Stimulated activated naive B cell treated with anti-CD40 and anti-IgM and Interleukin-4, amounts not matched to agents 10 μg/mL and 1 μg/mL and 100 μg/mL, for 72 hours (primary cell): ENCODE measurements at places on chromosomes 7 and 10.

GRCh38 chr7:99992330-99993038 lies 16.7 kb upstream of the AZGP1 start:
- DNase-seq = no peak

DNA sequence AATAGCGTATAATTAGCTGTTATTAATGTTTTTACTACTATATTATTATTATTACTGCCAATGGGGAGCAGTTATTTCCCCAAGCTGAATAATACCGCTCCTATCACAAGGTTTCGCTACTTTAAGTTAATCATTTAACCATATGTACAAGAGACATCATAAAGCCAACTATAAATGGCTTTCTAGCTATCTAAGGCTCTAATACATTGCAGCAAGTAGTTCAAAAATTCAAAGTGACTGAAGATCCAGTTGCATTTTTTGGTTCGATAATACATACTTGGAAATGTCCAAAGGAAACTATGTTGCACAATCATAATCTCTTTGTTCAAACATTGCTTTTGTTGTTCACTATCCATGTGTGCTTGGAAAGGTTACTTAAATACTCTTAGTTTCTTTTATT lies 952.0 kb upstream of the MBL2 start:
- DNase-seq = no peak

GRCh38 chr10:3976718-3977117 lies 191.7 kb upstream of the KLF6 start:
- DNase-seq = no peak

GRCh38 chr10:32744321-32744720 lies 213.7 kb downstream of the ITGB1 start:
- DNase-seq = no peak

DNA sequence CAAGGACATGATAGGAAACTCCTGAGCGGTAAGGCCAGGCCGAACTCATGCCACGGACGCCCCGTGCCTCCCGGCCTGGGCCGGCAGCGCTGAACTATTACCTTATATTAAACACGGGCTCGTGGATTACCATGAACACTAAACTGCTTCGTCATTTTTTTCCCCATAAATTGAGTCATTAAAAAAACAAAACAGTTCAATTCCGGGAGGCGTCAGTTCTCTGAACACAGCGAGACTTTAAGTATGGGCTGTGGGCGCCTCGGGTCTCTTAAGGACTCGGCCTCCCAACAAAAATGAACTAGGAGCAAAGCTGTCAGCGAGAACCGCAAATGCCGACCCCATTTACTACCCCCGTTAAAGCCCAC lies 519 bp downstream of the PITRM1 start:
- DNase-seq = no peak

DNA sequence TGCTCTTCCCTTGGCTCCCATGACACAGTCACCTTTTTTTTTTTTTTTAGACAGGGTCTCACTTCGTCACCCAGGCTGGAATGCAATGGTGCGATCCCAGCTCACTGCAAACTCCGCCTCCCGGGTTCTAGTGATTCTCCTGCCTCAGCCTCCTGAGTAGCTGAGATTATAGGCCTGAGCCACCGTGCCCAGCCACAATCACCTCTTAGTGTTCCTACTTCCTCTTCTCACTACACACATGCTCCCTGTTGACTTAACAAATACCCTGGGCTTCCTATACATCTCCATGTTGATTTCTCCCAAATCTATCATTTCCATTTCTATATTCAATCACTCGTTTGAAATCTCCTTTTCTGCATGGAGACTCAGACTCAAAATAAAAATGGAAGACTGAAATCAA lies 91.7 kb downstream of the CUBN start:
- no peak for DNase-seq

DNA sequence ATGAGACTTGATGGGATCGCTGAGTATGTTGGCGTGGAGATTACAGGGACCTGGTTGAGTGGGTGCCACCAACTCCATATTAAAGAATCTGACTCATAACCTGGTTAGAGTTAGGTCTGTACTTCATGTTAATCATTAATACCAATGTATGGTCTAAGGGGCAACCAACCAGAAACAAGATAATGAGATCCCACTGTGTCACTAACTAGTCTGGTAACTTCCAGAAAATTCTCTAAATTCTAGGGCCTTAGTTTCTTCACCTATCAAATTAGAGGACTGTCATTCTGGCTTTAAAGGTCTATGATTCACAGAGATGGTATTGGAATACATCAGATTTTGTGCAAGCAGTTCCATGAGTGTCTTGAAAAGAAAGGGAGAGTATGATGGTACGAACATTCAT lies 102.2 kb downstream of the SNX10 start:
- no peak for DNase-seq

DNA sequence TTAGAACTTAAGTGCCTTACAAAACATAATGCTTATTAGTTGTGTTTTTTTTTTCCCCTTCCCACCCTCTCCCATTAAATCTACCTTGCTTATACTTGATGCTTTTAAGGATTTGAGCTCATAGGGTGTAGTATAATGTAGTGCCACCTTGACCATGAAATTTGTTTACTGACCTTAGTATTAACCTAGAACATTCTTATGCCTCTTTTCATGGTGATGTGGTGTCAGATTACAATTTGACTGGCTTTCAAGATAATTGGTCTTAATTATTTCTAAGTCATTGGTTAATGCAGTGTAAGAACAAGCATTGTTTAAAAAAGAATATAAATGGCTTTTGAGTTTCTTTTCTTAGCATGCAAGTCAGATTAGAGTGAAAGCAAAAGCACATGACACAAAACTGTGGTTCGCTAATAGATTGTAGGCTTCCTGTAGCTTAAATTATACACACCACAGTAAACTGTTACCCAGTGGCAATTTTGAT lies 61.8 kb downstream of the ADD3 start:
- DNase-seq = no peak

GRCh38 chr10:101690461-101690860 lies 4.5 kb downstream of the FBXW4 start:
- DNase-seq = no peak

DNA sequence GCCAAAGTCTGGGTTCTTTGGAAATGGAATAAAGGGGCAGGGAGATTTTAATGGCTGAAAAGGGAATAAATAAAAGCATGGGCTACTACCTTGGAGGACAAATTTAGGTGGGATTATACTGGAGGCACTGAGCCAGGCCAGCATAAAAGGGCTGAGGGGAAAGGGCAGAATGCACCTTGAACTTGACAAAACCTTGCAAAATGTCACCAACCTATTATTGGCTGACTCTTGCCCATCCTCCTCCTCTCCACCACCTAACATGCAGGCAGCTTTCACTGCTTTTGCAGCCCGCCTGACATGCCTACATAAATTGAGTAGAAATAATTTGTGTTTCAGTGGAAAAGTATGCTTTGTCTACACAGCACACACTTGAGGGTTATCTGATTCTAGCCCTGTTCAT lies 65.3 kb upstream of the ABLIM1 start:
- DNase-seq = no peak

GRCh38 chr7:35571611-35572240 lies 123.2 kb downstream of the HERPUD2 start:
- no peak for DNase-seq

- no peak for DNase-seq
Observed at GRCh38 chr10:63348245-63348850, 117.4 kb downstream of the JMJD1C start.

DNA sequence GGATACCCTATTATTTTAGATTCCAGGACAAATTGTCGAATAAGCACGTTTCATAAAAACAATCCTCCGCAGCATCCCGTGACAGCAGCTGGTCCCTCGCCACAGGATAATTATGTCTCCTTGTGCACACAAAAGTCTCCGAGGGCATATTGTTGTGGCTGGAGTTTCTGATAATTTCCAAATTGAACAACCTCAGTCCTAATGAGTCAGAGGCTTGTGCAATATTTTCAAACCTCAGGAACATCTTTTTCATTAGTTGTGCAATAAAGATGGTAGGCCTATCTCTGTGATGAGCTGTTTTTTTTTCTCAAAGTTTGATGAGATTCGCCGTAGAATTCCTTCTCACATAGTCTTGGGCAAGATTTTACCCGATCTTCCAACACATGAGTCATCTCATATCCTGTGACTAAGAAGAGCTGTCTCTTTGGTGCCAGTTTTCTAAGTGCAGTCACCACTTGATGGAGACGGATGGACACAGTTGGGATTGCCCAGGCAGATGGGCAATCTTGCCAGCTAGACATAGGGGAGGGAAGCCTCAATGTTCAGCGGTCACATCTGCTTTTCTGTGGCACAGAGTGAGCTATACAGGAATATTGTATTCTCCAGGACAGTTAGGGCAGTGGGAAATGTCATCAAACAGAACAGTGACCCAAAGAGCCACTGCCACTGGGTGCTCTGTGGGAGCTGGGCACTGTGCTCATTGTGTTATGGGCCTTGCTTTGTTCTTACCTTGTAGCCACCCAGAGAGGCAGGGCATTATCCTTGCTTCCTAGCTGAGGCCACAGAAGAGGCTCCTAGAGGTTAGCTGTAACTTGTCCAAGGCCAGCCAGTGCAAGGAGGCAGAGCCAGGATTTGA lies 7.8 kb downstream of the HTRA1 start:
- DNase-seq = no peak

GRCh38 chr7:133540096-133540860 lies 287.4 kb downstream of the EXOC4 start:
- DNase-seq = no peak

DNA sequence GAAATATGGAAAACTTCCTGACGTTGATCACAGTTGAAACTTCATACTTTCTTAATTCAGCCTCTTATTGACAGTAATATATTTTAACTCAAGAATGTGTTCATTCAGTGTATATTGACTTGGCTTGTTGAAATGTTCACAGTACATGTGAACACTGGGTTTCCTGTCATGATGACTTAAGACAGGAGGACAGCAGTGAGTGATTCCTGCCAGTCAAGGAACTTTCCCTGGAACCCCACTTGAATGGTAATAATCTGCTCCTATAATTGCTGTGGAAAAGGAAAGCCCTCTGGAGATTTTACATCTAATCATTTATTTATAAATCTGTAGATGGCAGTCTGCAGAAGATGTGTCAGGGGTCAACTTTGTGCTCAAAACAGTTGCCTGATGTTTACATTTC lies 216.5 kb downstream of the MGMT start:
- DNase-seq = no peak

DNA sequence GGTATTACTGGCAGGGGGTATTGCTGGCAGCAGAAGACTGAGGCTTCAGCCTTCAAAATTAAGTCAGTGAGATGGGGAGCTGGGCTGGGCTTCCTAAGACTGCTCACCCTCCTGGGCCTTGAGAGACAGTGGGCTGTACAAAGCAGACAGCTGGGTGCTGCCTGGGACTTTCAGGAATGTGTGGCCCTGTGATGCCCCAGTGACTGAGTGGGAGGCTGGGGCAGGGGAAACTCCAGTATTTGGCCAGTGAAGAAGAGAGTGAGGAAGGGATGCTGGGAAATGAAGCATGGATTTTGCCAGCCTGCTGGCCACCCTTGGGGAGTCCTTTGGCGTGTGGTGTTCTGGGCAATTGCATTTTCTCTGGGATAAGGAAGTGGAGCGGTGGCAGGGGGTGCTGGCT lies 442 bp downstream of the ANKRD2 start:
- no peak for DNase-seq

DNA sequence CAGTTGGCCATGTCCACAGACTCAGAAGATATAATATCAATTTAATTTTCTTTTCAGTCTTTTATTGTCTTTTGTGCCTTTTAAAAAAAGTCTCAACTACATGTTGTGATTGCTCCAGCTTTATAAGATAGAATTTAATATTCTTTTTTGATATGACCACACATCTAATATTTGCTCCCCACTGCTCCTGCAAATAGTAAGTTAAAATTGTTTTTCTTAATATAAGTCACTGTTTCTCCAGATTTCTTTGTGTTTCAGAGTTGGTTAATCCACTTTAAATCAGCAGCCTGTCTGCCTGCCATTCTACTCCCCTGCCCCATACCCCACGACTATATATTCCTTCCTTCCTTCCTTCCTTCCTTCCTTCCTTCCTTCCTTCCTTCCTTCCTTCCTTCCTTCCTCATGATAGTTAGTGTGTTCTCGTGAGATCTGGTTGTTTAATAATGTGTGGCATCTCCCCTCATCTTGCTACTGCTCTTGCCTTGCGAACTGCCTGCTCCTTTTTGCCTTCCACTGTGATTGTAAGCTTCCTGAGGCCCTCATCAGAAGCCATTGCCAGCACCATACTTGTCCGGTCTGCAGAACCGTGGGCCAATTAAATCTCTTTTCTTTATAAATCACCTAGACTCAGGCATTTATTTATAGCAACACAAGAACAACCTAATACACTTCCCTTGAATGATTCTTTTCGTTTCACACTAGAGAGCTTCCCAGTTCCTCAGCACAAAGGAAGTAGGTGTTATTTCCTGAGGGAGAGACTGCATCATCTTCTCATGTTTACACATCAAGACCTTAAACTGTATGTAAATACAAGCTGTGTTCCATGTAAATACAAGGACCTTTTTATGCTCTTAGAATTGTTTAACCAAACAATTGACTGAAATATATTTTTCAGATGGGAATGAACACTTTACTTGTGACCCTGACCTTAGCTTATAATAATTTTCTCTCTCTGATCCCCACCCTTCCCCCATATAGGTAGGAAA lies 24.5 kb downstream of the TAS2R16 start:
- no peak for DNase-seq

- DNase-seq = no peak
Observed at GRCh38 chr10:70306181-70306705, 22.4 kb upstream of the NPFFR1 start.

- DNase-seq = no peak
Observed at GRCh38 chr10:104342941-104343411, 4.7 kb upstream of the ITPRIP start.

GRCh38 chr10:95451150-95451549 lies 110.0 kb downstream of the SORBS1 start:
- DNase-seq = no peak

DNA sequence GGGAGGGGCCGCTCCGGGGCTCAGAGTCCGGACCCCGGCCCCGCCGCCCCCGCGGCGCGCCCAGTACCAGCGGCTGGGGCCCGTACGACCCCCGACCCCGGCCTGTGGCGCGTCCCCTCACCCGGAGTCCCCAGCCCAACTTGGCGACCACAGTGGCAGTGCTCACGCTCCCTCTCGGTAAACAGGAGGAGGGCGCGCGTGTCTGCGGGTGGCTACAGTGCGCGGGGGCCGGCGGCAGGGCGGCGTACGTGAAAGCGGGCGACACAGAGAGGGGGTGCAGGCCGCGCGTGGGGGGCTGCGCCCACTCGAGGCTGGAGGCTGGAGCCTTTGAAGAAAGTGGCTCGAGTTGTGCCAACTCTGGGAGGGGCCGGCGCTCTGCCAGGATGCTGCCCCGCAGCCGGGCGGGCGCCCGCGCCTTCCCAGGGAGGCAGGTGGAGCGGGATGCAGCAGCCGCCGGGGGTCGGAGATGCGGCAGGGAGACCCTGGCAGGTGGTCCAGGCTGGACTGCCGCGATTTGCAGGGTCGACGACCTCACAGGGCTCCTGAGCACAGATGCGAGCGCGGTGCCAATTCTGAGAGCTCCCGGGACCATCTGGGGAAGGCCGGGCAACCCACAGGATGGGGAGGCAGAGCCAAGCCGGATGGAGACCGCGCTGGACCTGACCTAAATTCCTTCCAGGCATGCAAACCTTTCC lies 655 bp downstream of the PTPRE start:
- DNase-seq = no peak

DNA sequence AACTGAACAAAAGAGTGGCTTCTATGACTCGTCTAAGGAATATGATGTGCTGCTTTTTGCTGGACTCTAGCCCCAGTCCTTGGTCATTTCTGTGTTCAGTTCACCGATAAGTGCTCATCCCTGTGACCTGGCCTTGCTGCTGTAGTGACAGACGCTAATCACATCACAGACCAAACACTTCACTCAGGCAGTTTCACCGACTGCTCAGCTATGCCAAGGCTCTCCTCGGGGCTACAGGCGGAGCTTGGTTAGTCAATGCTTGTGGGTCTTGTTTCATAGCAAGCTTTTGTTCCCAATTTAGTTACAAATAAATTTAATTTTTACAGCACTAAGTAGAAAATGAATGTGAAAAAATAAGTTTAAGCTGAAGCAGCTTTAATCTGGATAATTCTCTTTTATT lies 190.8 kb upstream of the PRKCQ start:
- no peak for DNase-seq
